ENCODE measurements at places on chromosomes 1 and 21.

DNA sequence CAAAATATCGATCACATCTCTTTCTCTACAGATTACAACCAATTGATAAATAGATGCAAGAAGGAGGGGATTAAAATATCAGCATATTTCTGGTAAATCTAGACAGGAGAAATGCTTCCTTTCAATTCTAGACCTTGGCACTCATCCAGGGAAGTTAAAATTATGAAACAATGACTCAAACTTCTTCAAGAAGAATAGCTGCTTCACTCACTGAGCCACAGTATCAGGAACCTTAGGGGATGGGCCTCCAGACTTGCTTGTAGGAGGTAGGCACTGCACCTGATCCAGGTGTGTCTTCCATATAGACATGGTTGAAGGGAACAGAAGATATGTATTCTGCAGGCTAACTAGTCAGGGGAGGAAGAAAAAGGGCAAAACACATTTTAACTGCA, 9.8 kb downstream of the SLAMF7 start:
- no peak for DNase-seq

- DNase-seq, result no peak
Measured at GRCh38 chr1:9145021-9145668, 16.2 kb upstream of the GPR157 start.

GRCh38 chr1:165738794-165739193, 29.9 kb downstream of the TMCO1 start:
- DNase-seq, result no peak

DNA sequence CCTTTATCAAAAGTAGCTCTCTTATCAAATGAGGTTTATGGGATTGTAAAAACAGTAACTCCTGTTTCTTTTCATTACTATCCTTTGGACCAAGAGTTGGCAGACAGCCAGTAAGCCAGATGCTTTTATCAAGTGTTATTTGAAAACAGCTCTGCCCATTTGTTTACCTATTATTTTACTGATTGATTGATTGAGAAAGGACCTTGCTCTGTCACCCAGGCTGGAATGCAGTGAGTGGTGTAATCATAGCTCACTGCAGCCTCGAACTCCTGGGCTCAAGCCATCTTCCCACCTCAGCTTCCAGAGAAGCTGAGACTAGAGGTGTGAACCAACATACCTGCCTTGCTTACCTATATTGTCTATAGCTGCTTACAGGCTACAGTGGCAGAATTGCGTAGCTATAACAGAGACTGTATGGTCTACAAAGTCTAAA, 3.6 kb downstream of the PRKAB2 start:
- DNase-seq, result no peak

DNA sequence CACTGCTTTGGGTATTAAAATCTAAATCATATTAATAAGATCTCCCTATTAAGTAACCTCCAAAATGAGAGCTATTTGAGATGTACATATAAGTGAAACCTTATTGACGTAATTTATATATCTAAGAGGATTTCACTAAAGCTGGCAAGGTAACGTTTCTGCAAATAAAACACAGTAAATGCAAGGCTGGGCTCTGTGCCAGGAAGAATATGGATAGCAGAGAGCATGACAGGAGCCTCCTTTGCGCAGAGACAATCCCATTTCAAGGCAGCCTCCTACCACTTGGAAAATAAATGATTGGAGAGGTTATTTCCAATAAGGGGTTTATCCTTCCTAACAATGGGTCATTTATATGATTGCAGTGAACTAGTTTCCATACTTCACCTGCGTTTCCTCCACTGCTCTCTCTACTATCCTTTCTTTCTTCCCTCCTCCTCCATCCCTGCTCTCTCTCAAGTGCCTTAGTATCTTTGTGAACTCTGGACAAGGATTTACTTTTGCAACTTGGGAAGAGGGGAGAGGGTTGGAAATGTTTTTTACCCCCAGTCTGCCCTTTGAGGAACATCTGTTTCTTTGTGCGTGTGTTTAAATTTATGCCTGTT, 3.0 kb upstream of the NFIA start:
- no peak for DNase-seq

- no peak for DNase-seq
Measured at GRCh38 chr1:5995871-5996630, 3.8 kb upstream of the NPHP4 start.

- no peak for DNase-seq
Measured at GRCh38 chr1:87512431-87512830, 183.8 kb downstream of the LMO4 start.

DNA sequence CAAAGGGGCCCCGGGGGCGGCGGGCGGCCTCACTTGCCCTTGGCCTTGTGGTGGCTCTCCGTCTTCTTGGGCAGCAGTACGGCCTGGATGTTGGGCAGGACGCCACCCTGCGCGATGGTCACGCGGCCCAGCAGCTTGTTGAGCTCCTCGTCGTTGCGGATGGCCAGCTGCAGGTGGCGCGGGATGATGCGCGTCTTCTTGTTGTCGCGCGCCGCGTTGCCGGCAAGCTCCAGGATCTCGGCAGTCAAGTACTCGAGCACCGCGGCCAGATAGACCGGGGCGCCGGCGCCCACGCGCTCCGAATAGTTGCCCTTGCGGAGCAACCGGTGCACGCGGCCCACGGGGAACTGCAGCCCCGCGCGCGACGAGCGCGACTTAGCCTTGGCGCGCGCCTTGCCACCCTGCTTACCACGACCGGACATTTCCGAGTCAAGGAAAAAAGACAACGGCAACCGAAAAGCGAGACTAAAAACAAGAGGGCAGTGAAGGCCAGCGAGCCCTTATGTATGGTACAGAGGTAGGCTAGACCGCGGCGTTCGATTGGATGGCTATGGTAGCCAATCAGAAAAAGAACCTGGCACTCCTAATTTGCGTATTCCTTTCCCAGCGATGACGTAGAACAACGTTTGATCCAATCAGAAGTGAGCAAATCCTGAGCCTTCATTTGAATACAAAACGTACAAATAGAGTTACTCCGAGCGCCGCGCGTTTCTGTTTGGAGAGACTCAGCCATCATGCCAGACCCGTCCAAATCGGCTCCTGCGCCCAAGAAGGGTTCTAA, 29.6 kb upstream of the RNF187 start:
- DNase-seq, result peak; percentile 66

- DNase-seq, result no peak
Measured at GRCh38 chr1:157652859-157653493, 47.6 kb downstream of the FCRL3 start.

DNA sequence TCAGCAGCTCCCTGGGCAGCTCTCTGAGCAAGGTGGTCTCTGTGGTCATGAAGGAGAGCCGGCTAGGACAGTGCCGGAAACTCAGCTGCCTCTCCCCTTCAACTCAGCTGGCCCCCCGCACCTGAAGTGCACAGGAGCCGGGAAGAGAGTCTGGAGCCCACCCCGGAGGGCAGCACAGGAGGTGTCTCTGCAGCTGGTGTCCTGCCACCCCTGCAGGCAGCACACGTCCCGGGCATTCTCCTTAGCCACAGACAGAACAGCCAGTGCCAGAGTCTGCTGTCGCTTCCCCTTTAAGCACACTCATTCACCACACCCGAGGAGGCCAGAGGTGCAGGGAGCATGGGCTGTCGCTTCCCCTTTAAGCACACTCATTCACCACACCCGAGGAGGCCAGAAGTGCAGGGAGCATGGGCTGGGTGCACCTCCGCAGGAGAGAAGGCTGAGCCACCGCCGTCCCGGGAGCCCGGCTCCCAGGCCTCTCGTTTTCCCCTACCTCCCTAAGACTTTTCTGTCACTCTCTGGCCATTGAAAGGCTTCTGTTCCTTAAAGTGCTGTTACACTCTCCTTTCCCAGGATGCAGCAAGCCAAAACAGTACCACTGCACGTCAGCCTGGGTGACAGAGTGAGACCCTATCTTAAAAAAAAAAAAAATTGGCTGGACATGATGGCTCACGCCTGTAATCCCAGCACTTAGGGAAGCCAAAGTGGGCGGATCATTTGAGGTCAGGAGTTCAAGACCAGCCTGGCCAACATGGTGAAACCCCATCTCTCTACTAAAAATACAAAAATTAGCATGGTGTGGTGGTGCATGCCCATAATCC, 16.9 kb upstream of the SAMD11 start:
- DNase-seq, result no peak

DNA sequence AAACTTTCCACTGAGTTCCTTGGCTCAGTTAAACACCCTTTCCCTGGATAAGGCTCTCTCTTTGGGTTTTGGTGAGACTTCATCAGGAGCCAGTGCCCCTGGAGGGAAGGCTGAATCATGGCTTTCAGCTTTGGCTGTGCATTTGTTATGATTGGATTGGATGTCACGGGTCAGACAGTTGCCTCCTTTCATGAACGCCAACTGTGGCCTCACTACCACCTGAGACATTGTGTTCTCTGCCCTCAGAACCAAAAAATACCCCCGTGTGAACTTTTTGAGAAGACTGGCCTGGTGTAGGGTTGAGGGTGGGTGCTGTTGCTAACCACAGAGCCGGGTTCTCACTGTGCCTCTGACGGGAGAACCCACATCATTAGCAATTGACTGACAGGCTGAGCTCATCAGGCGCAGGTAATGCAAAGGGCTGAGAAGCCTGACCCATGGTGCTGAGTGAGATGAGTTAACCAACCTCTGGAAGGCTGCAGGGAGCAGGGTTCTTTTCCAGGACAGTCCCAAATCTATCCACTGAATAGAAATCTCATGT, 65.6 kb downstream of the HHAT start:
- no peak for DNase-seq

GRCh38 chr1:32774950-32775634, 42.1 kb downstream of the YARS1 start:
- DNase-seq, result no peak

- DNase-seq, result no peak
Measured at GRCh38 chr1:202805886-202806844, 2.1 kb downstream of the KDM5B start.

DNA sequence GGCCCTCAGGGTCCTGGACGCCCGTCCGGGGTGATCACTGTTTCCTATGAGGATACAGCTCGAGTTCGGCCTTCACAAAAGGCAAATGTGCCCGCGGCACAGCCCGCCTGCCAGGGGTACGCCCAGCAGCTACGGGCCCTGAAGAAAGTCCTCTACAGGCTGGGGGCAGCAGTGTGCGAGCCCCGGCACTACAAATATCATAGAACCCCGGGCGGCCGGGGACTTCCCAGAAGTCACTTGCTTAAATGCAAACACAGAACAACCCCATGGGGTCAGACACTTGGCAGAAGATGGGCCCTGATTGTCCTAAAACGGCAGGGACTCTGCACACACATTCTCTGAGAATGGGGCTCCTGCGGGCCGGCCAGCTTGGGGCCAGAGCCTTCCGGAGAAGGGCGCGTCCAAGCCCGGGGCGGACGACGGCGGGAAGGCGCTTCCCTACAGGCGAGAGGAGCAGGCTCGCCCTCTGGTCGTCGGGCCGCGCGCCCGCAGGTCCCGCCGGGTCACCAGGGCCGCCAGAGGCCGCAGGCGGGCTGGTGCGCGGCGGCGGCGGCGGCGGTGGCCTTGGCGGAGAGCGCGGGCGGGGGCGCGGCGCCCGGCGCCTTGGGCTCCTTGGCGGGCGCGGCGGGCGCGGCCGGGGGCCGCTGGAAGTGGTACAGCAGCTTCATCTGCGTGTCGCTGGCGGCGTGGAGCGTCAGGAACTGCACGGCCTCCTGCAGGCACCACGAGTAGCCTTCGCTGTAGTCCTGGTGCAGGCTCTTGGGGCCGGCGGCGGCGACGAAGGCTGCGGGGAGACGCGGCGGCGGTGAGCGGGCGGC, 888 bp downstream of the HES5 start:
- DNase-seq, result peak; percentile 26

GRCh38 chr1:76510672-76511557, 356.4 kb upstream of the ST6GALNAC5 start:
- DNase-seq, result no peak

- DNase-seq, result no peak
Measured at GRCh38 chr1:82062206-82062605, 261.5 kb downstream of the ADGRL2 start.

GRCh38 chr1:63779338-63780211, 5.8 kb downstream of the ROR1 start:
- no peak for DNase-seq

- DNase-seq, result no peak
Measured at GRCh38 chr1:26215246-26215645, 18.8 kb upstream of the CEP85 start.

DNA sequence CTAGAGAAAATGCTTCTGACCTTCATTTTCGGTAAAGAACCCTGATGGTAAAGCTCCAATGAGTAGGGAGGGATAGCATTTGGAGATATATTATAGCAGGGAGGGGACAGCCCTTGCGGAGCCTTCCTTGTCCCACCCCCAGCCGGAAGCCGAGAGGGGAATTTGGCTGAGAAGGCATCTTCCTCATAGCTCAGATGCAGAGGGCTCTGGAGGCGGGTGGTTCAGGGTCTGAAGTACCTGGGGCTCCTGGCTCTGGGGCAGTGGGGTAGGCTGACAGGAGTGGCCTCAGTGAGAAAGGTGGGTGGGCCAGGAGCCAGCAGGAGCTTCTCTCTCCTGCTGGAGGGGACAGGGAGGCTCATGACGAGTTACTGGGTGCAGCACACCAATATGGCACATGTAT, 88.0 kb upstream of the IFFO2 start:
- no peak for DNase-seq

DNA sequence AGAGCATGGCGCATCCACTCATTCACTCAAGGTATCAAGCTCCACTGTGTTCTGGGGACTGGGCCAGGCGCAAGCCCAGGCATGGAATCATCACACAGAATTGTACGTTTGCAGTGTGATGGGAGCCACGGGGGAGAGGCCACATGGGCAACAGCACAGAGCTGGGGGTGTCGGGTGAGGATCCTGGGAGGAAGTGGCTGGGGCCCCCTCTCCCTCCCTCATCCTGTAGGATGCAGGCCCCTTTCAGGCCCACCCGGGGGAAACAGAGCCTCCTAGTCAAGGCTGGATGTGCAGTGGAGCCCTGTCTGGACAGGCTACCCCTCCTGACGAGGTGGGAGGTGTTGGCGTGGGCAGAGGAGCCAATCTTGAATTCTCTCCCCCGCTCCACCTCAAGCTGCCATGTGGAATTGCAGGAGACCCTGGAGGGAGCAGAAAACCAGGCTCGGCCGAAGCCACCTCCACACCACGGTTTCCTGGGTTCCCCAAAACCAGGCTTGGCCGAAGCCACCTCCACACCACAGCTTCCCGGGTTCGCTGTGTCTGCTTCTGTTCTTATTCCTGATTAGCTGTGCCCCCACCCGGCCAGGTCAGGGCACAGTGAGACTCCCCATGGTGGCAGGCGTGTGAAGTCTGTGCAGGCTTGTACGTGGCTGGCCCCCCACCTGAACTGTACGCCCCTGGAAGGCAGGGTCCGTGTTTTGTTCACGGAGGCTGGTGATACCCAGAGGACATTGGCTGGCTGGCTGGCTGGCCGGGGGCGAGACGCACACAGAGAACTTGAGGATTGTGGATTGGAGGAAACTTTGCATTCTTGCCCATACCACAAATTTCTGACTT, 4.2 kb upstream of the C1orf174 start:
- DNase-seq, result no peak
